Activated T-cell treated with anti-CD3 and anti-CD28 coated beads for 24 hours (primary cell): ENCODE measurements at places on chromosomes 5 and 9.

DNA sequence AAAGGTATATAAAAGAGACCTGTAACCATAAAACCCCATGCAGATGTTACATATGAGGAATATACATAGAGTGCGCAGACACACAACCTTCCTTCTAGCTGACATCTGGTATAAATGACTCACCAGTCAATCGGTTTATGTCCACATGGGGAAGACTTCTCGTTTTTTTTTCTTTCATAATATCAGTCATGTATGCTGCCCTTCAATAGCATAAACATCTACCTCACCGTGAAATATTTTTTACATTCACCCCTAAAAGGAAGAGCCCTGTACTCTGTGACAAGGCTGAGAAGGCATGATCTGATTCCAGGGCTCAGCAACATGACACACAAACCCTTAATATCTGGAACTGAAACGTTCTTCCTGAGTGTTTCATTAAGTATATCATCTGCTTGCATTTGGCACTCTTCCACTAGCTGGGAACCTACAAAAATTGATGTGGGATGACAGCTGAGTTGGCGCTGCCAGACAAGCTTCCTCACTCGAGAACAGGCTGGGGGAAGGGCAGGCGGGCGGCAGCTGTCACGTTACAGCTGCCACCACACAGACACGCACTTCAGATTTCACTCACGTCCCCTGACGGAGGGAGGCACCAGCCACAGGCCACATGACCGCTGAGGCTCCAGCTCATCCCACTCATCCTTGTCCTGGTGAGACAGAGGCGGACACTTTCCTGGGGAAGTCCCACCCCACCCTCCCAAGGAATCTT lies 74.2 kb downstream of the SHB start:
- DNase-seq: no peak

- no peak for DNase-seq
These were observed 188.4 kb downstream of the GLIS3 start for GRCh38 chr9:4111233-4112008.

DNA sequence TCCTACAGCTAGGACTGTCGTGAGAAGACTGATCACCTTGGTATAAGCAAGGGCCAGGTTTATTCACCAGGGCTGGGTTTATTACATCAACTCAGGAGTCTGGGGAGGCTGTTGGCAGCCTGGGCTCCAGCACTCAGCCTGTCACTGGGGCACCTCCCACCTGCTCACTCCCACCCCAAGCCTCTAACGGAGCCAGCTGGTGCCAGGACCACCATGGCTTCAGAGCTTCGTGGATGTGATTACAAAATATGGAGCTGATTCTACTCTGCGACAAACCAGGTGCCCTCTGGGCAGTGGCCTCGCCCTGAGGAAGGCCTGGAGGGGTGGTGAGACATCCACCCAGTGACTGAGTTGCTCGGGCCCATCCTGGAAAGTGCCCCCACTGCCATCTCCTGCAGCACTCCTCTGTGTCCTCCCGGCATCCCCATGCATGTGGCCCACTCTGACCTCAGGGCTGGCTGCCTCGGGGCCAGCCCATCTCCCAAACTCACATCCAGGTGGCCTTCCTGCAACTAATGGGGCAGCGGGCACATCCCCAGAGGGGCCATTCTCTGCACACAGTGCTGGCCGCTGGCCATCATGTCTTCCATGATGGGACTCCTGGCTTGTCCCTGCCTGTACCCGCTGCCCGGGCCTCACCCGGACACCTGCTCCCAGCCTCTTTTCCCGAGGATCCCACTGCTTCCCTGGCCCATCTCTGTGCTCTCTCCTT lies 49.6 kb downstream of the SECISBP2 start:
- DNase-seq: no peak

GRCh38 chr9:34185778-34186551 lies 7.1 kb downstream of the UBAP1 start:
- DNase-seq: no peak

GRCh38 chr5:115892021-115892420 lies 50.3 kb downstream of the AP3S1 start:
- DNase-seq: no peak

GRCh38 chr5:138011991-138012390 lies 20.9 kb downstream of the FAM13B start:
- DNase-seq: no peak

- no peak for DNase-seq
These were observed 38.8 kb upstream of the ANXA2R start for GRCh38 chr5:43078956-43079355.

- DNase-seq: no peak
These were observed 334.7 kb downstream of the NR2F1-AS1 start for GRCh38 chr5:93246090-93246855.

DNA sequence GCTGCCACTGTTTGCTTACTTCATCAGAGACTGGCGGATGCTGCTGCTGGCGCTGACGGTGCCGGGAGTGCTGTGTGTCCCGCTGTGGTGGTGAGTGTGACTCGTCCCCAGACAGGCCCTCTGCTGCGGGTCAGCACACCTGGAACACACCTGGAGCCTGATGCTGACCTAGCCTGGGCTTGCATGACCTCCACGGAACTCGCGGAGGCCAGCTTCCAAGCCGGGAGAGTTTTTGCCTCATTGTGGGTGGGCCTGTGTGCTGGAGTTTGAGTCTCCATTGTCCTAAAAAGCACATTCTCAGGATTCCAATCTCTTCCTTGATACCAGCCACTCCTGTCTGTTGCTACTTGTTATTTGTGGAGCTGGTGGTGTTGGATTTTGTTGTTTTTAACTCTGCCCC lies 28.1 kb downstream of the SLC22A4 start:
- DNase-seq: no peak

DNA sequence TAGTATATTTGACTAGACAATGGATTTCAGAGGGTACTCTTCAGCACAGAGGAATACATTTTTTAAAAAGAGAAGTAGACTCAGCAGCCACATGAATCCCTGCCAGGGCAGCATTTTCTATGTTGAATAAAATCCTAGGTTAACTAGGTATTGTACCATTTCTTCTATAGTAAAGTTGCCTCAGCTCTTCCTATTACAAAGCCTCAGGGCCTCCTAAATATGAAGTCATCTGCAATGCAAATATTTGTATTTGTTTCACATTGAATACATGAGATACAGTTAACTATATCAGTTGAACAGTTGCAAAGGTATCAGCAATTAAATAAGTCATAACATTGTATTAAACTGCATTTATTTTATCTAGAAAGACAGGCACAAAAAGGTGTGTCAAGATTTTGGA lies 59.5 kb downstream of the NUDT12 start:
- no peak for DNase-seq

DNA sequence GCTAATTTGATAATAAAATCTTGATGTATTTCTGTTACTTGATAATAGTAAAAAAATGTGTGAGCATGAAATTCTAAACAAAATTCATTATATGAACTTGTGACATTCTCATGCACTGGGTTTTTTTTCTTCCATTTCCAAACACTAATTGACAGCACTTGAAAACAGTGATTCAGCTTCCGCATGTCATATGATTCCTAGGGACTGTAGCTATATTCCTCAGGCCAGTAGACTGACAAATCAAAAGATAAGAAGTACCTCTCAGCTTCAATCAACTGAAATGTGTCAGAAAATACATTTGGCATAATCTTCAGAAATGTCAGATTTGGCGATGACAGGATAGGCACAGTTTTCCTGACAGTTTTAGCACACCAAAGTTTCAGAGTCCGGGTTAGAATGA lies 52.5 kb downstream of the EFNA5 start:
- DNase-seq: no peak

DNA sequence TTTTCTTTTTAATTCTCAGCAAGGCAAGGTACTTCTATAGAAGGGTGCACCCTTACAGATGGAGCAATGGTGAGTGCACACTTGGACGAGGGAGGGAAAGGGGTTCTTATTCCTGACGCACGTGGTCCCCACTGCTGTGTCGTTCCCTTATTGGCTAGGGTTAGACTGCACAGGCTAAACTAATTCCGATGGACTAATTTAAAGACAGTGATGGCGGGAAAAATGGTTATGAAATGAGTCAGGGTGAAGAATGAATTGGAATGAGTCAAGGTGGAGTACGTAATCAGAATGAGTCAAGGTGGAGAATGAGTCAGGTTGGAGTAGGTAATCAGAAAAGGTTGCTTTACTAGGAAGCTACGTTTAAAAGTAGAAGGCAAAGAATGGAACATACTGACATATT lies 2.1 kb upstream of the HMGCS1 start:
- DNase-seq: peak; percentile 31

GRCh38 chr5:135645336-135646180 lies 66.8 kb upstream of the CXCL14 start:
- DNase-seq: no peak

DNA sequence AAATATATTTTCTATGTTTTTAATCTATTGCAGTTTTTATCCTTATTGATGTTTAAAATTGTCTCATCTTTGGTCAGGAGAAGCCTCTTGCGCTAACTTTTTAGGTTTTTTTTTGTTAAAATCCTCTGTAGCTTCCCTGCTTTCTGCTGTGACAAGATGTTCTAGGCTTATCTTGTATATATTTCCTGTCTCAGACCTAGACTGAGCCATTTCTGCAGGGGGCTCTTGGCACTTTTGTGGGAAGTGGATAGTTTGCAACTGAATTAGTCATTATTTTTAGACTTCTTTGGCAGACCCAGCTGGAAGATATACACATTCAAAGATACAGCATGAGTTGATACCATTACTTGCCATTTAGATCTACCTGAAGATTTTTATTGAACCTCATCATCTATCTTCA lies 28.8 kb downstream of the TCERG1 start:
- no peak for DNase-seq

DNA sequence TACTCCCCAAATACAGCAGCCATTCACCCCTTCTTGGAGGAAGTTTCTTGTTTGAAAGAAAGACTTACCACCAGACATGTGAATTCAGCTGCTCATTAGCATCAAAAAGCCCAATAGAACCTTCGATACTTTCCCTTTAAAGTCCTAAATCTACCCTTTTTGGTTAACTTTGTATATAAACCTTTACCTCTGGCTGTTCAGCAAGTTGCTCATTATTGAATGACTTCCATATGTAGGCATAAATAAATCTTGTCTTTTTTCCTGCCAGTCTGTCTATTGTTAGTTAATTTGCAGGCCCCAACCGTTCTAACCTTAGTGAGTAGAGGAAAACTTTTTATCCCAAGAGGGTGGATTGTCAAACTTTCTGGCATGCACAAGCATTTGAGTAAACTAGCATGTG lies 27.9 kb upstream of the FBXL17 start:
- DNase-seq: no peak

GRCh38 chr5:41772056-41772455 lies 98.2 kb downstream of the OXCT1 start:
- DNase-seq: no peak

- no peak for DNase-seq
These were observed 3.1 kb upstream of the AHRR start for GRCh38 chr5:318341-318897.

GRCh38 chr5:78779262-78779661 lies 130.7 kb upstream of the LHFPL2 start:
- DNase-seq: no peak

GRCh38 chr5:59348189-59348588 lies 545.3 kb downstream of the PDE4D start:
- DNase-seq: no peak

GRCh38 chr9:137723783-137724445 lies 105.1 kb downstream of the EHMT1 start:
- no peak for DNase-seq

- DNase-seq: no peak
These were observed 372.6 kb downstream of the KDM4C start for GRCh38 chr9:7130266-7130820.

- DNase-seq: no peak
These were observed 2.0 kb upstream of the MPDZ start for GRCh38 chr9:13281356-13282016.

DNA sequence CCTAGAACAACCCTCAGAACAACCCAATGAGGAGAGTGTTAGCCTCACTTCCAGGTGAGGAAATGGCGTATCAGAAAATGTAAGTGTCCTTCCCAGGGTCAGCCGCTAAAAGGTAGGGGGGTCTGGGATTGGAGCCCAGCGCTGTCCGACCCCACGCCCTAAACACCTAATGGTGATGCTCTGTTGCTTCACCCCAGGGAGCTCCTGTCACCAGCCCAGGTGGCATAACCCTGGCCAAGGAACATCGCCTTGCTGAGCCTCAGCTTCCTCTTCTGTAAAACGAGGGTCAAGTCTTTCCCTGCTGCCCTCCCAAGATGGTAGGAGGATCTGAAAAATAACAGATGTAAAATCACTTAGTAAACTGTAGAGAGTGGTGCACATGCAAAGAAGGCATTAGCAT lies 132.5 kb downstream of the PAX5 start:
- no peak for DNase-seq

- no peak for DNase-seq
These were observed 200.1 kb upstream of the TBC1D2 start for GRCh38 chr9:98455256-98456155.

DNA sequence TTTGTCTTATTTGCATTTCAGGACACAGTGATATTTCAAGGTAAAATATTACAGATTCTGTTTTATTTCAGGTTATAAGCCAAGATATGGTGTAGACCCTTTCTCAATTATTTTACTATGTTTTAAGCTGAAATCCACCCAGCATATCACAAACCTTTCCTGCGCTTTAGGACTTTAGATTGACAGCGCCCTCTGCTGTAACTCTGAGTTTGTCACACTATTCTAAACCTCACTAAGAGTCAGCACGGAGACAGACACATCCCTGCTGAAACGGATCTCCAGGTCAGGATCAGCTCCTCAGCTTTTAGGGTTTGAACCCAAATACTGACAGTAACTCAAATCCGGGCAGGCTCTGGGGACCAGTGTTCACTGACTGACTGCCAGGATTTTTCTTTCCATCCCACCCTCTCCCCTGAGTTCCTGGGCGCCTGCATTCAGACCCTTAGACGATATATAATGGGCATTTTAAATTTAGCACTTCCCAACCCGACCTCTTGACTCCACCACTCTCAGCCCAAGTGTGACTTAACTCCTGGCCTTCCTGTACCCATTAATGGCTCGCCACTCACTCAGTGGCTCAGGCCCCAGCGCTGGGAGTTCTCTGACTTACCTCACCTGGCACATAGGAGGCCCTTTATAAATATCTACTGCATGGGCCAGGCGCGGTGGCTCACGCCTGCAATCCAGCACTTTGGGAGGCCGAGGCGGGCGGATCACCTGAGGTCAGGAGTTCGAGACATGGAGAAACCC lies 33.5 kb downstream of the TLX3 start:
- DNase-seq: no peak

DNA sequence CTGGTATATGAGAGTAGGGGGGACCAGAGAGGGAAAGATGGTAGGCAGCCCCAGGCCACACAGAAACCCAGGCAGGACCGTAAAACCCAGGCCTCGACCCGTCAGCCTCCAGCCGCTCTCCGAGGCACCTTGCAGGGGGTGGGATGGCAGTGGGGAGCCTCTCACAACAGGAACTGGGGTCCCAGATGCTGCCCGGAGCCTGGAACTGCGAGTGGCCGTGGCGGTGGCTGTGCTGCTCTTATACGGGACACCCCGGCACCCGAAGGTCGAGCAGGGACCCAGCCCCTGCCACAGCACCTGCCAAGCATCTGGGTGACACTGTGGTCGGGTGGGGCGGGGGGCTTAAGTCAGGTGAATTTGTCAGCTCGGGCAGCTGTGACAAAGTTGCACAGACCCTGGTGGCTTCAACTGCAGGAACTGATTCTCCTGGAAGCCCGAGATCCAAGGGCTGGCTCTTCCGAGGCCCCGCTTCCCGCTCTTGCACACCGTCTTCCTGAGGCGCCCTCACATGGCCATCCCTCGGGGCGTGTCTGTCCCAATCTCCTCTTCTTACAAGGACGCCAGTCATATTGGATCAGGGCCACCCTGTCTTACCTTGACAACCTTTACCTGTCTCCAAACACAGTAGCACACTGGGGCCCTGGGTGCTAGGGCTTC lies 47.6 kb upstream of the EGFL7 start:
- DNase-seq: no peak

- DNase-seq: no peak
These were observed 39.6 kb upstream of the ELL2 start for GRCh38 chr5:96001262-96001661.
